ENCODE measurements at places on chromosomes 6 and 20.

DNA sequence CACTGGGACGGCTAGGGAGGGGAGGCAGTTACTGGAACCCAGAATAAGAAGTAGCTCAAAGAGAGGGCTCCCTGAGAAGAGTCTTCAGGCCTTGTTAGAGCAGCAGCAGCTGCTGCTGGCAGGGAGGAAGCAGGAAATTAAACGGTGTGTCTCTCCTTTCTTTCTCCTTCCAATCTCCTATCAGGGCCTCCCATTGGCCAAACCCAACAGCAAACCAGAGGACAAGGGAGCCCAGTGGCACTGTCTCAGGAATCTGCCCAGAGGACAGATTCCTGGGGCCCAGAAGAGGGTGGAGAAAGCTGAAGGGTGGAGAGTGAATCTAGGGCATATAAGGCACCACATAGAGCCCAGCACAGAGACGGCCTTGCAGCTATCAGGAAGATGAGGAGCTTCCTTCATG is 10.2 kb downstream of the BTN3A1 start:
- no peak overlapping the region for H3K4me3 ChIP-seq
- H3K27ac ChIP-seq, result no peak overlapping the region
- DNase-seq, result no peak
- H3K4me1 ChIP-seq, result no peaks in the 10 kb centered on the region
- H3K27me3 ChIP-seq, result no peaks in the 10 kb centered on the region

- H3K27ac ChIP-seq, result no peak overlapping the region
- H3K4me1 ChIP-seq, result peaks cover 6% of the 10 kb centered on the region
- H3K36me3 ChIP-seq, result no peaks in the 10 kb centered on the region
- no peaks in the 10 kb centered on the region for H3K27me3 ChIP-seq
- no peak for DNase-seq
Observed at GRCh38 chr20:57695940-57696339, 13.9 kb downstream of the PMEPA1 start.

GRCh38 chr6:124872361-124873065 is 89.7 kb upstream of the RNF217 start:
- H3K27ac ChIP-seq, result no peak overlapping the region
- no peak overlapping the region for H3K4me3 ChIP-seq
- H3K27me3 ChIP-seq, result no peaks in the 10 kb centered on the region
- DNase-seq, result no peak
- H3K36me3 ChIP-seq, result no peaks in the 10 kb centered on the region

DNA sequence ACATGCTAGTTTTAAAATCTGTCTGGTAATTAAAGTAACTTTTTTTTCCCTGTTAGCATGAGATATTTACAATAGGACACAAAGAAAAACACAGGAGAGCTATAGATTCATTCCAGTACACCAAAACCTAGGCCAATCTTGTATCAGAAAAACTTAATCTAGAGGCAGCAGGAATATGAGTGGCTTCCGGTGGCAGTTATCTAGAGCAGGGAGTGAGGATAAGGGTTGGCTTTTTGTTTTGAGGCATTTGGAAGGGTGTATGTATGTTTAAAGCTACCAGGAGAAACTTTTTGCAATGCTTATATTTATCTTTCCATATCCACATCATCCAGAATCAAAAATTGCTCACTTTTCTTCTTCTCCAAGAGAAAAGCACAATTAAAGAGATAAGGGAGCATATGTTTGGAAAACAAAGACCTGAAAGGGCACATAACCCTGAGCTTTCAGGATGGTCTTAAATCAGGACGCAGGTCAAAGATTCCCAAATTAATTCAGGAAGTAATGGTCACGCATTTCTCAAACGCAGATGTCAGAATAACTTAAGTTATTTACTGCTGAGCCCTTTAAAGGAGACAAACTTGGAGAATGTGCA is 13.1 kb downstream of the TFAP2A start:
- DNase-seq, result no peak
- H3K36me3 ChIP-seq, result no peaks in the 10 kb centered on the region
- peaks cover 32% of the 10 kb centered on the region for H3K27me3 ChIP-seq
- no peak overlapping the region for H3K4me3 ChIP-seq

- DNase-seq, result no peak
- H3K27me3 ChIP-seq, result no peaks in the 10 kb centered on the region
- no peak within 1 kb of the TSS for H3K4me3 ChIP-seq
- H3K36me3 ChIP-seq, result no peaks in the 10 kb centered on the region
- H3K27ac ChIP-seq, result no peak within 1 kb of the TSS
- no peaks in the 10 kb centered on the region for H3K4me1 ChIP-seq
Observed at GRCh38 chr6:49866485-49866943, at the start of gene CRISP1. Gene CRISP1, minus strand, starts transcription at chr6:49866535. Its CDS starts 9,135 bp downstream, at chr6:49857400.

- no peaks in the 10 kb centered on the region for H3K27me3 ChIP-seq
- H3K4me3 ChIP-seq, result no peak overlapping the region
- no peak for DNase-seq
Observed at GRCh38 chr6:10030942-10031537, 383.8 kb downstream of the TFAP2A start.

DNA sequence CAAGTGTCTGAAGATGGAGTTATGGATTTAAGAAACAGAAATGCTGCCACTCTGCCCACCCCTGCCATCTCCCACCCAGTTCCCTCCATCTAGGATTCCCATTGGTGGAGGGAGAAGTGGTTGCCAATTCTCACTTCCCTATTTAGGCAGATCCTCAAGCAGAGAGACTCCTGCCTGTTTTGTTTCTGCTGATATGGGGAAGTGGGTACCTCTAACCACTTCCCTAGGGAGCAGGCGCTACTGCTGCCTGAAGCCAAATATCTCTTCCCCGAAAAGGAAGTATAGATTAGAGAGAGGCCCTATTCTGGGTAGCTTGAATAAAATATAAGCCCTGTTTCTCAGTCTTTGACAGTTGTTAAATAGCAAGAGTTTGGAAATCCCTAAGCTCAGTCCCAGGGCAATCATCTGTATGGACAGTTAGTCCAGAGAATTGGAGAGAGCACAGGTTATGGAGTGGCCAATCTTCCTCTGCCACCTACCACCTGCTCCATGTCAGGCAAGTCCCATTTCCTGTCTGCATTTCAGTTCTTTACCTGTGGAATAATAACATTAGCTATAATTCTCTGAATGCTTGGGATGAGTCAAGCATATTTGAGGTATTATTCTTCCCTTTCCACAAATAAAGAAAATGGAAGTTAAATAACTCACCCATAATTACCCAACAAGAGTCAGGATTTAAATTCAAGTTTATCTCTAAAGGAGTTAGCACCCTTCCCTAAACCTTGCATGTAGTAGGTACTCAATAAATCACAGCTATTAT is 2.6 kb upstream of the ADGB start:
- H3K36me3 ChIP-seq, result no peaks in the 10 kb centered on the region
- no peak for DNase-seq
- no peaks in the 10 kb centered on the region for H3K4me1 ChIP-seq
- no peak overlapping the region for H3K4me3 ChIP-seq
- no peak overlapping the region for H3K27ac ChIP-seq

DNA sequence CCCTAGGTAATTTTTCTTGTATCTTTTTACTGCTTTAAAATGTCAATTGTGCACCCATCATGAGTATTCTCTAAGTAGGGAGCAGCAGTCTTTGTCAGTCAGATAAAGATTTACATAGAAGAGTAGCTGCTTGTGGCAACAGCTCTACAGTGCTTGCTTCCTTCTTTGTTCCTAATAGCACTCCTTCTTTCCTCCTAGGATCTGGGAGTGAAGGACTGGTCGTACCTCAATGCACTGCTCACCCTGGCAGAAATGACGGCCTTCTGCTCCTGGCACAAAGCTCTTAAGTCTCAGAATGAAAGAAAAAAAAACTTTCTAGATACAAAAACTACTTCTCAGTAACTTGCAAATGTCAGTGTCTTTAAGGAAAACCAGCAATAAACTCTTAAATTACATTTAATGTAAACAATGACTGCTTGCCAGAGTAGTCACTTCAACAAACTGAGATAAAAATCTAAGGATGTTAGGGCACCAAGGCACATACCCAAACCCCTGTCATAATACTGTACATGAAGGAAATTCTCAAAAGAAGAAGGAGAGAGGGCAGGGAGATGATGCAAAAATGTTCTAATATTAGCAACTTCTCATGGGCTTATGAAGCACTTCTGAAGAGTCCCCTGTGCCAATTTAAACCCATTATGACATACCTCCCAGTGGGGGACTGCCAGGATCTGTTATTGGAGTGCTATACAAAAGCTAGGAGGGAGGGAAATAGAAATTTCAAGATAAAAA is 34.0 kb downstream of the NCOA6 start:
- H3K4me1 ChIP-seq, result no peaks in the 10 kb centered on the region
- H3K36me3 ChIP-seq, result peaks cover 6% of the 10 kb centered on the region
- no peak for DNase-seq
- H3K27me3 ChIP-seq, result no peaks in the 10 kb centered on the region
- H3K27ac ChIP-seq, result no peak overlapping the region

- no peak overlapping the region for H3K4me3 ChIP-seq
- no peaks in the 10 kb centered on the region for H3K4me1 ChIP-seq
- no peak overlapping the region for H3K27ac ChIP-seq
- DNase-seq, result no peak
- H3K27me3 ChIP-seq, result no peaks in the 10 kb centered on the region
- no peaks in the 10 kb centered on the region for H3K36me3 ChIP-seq
Observed at GRCh38 chr6:147131532-147132128, 72.6 kb upstream of the STXBP5 start.

- H3K4me3 ChIP-seq, result no peak overlapping the region
- H3K36me3 ChIP-seq, result no peaks in the 10 kb centered on the region
- no peaks in the 10 kb centered on the region for H3K4me1 ChIP-seq
- H3K27ac ChIP-seq, result peak overlapping the region; percentile 15
- no peaks in the 10 kb centered on the region for H3K27me3 ChIP-seq
- DNase-seq, result no peak
Observed at GRCh38 chr6:11744101-11744500, 34.5 kb downstream of the ADTRP start.

- H3K27me3 ChIP-seq, result no peaks in the 10 kb centered on the region
- no peak overlapping the region for H3K4me3 ChIP-seq
- no peak for DNase-seq
- no peak overlapping the region for H3K27ac ChIP-seq
Observed at GRCh38 chr20:50208085-50208491, 17.5 kb downstream of the CEBPB start.

GRCh38 chr6:36514554-36515456 is 32.5 kb downstream of the STK38 start:
- no peaks in the 10 kb centered on the region for H3K27me3 ChIP-seq
- H3K36me3 ChIP-seq, result no peaks in the 10 kb centered on the region
- peaks cover 4% of the 10 kb centered on the region for H3K4me1 ChIP-seq
- peak overlapping the region; percentile 69 for H3K27ac ChIP-seq

- DNase-seq, result no peak
- H3K27ac ChIP-seq, result no peak overlapping the region
- no peak overlapping the region for H3K4me3 ChIP-seq
- H3K36me3 ChIP-seq, result no peaks in the 10 kb centered on the region
- H3K4me1 ChIP-seq, result no peaks in the 10 kb centered on the region
Observed at GRCh38 chr6:169250660-169251059, 3.0 kb downstream of the THBS2 start.

DNA sequence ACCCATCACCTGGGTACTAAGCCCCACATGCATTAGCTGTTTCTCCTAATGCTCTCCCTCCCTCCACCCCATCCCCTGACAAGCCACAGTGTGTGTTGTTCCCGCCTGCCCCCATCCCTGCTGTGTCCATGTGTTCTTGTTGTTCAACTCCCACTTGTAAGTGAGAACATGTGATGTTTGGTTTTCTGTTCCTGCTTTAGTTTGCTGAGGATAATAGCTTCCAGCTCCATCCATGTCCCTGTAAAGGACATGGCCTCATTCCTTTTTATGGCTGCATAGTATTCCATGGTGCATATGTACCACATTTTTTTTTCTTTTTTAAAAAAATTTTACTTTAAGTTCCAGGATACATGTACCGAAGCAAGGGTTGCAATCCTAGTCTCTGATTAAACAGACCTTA is 76.7 kb downstream of the RNF217 start:
- H3K4me3 ChIP-seq, result no peak overlapping the region
- no peak for DNase-seq

DNA sequence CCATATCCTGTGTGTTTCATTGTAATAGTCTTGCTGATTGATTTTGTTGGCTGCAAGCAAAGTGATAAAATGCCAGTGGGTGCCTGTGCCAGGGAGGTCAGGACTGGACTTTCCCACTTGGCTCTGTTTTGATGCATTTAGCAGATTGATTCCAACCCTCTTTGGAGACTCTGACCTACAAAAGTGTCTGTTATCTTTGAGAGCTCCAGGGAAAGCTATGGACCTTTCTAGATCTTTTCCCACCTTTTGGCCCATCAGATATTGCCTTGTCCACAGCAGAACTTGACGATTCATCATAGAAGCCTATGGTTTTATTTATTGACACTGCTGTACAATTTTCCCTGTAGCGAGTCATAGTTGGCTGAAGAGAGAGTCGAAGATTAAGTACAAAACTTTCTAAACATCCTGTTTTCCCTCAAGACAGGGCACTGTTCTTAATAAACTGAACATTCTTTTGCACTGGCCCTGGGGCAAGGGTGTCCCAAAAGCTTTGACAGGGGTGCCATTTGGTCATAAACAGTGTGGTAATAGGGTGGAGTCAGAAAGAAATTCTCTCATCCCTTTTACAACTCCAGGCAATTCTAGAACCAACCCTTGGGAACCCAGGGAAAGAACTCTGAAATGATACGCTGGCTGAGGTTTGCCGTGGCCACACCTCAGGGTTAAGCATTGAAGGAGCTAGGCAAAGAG is 53.7 kb downstream of the E2F3 start:
- peaks cover 4% of the 10 kb centered on the region for H3K4me1 ChIP-seq
- H3K4me3 ChIP-seq, result no peak overlapping the region
- no peaks in the 10 kb centered on the region for H3K36me3 ChIP-seq
- H3K27ac ChIP-seq, result peak overlapping the region; percentile 16
- DNase-seq, result peak; percentile 63

GRCh38 chr6:71471718-71472117 is 183.1 kb downstream of the OGFRL1 start:
- no peak overlapping the region for H3K27ac ChIP-seq
- H3K36me3 ChIP-seq, result no peaks in the 10 kb centered on the region
- DNase-seq, result no peak
- H3K4me1 ChIP-seq, result no peaks in the 10 kb centered on the region

GRCh38 chr6:2485116-2485515 is 239.7 kb upstream of the GMDS start:
- H3K4me1 ChIP-seq, result no peaks in the 10 kb centered on the region
- no peaks in the 10 kb centered on the region for H3K36me3 ChIP-seq
- DNase-seq, result peak; percentile 25

GRCh38 chr20:34525709-34526416 is 9.6 kb downstream of the DYNLRB1 start:
- peak; percentile 87 for DNase-seq
- H3K4me3 ChIP-seq, result no peak overlapping the region
- peaks cover 10% of the 10 kb centered on the region for H3K4me1 ChIP-seq

DNA sequence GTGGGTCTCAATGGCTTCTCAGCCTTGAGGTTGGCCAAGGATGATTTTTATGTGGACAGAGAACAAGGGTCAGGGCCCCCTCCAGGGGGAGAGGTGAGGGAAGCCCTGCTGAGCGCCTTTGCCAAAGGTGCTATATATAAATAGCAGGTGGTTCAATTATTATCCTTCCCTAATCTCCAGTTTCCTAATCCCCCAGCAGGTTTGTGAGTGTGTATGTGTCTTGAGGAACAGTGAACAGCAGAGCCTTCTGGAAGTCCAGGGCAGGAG is 3.2 kb upstream of the SIRPA start:
- no peaks in the 10 kb centered on the region for H3K36me3 ChIP-seq
- H3K4me3 ChIP-seq, result no peak overlapping the region
- DNase-seq, result no peak
- no peaks in the 10 kb centered on the region for H3K27me3 ChIP-seq
- H3K27ac ChIP-seq, result no peak overlapping the region

GRCh38 chr6:170435766-170436165 is 117.3 kb downstream of the PSMB1 start:
- no peaks in the 10 kb centered on the region for H3K36me3 ChIP-seq
- H3K27me3 ChIP-seq, result no peaks in the 10 kb centered on the region
- H3K4me1 ChIP-seq, result no peaks in the 10 kb centered on the region
- DNase-seq, result no peak
- H3K27ac ChIP-seq, result no peak overlapping the region
- H3K4me3 ChIP-seq, result no peak overlapping the region
